H9 (cell line): ENCODE measurements at places on chromosomes 12 and 14.

DNA sequence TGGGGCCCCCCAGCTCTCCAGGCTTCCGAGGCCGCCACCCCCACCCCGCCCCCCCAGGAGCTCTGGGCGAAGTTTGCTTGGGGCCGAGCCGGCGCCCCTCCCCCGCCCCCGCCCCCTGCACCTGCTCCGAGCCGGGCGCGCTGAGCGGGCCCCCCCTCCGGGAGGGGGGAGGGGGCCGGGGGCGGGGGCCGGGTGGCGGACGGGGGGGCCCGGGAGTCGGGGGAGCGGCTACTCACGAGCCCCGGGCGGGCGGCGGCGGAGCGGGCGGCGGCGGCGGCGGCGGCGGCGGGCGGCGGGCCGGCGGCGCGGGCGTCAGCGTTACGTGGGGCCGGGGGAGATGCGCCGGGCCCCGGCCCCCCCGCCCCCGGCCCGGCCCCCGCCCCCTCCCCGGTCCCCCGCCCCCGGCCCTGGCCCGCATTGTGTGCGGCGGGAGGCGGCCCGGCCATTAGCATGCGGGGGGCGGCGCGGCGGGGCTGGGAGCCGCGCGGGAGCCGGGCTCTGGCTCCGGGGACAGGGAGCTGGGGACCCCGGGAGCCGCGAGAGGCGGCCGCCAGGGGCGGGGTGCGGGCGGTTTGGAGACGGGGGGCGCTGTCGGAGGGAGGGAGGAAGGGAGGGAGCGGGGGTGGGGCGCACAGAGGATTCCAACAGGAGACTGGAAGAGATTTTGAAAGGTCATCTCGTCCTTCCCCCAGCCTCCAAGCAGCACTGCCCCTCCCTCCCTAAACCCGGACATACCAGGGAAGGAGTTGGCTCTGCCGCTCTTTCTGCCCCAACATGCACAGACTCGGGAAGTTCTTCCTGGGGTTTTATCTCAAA lies at the start of gene ZNF219:
TSS of gene ZNF219 (minus strand) at position 580 of the 816 bp plus-strand sequence. CDS start 5,064 bp downstream, outside the sequence.
- H3K27me3 ChIP-seq: no peaks in the 10 kb centered on the region
- peaks cover 6% of the 10 kb centered on the region for H3K36me3 ChIP-seq
- peak within 1 kb of the TSS; percentile 79 for H3K4me3 ChIP-seq
- DNase-seq: peak; percentile 83
- no peak within 1 kb of the TSS for H3K27ac ChIP-seq
- H3K4me1 ChIP-seq: peaks cover 27% of the 10 kb centered on the region

GRCh38 chr12:2288875-2289274 lies 236.1 kb downstream of the CACNA1C start:
- no peaks in the 10 kb centered on the region for H3K36me3 ChIP-seq
- H3K27ac ChIP-seq: no peak overlapping the region
- H3K27me3 ChIP-seq: no peaks in the 10 kb centered on the region

- H3K27me3 ChIP-seq: no peaks in the 10 kb centered on the region
- DNase-seq: no peak
- H3K36me3 ChIP-seq: no peaks in the 10 kb centered on the region
- H3K4me1 ChIP-seq: no peaks in the 10 kb centered on the region
These were observed 67.5 kb downstream of the SLC41A2 start for GRCh38 chr12:104890476-104891096.

- H3K27me3 ChIP-seq: no peaks in the 10 kb centered on the region
- DNase-seq: peak; percentile 28
- H3K27ac ChIP-seq: no peak overlapping the region
- H3K4me1 ChIP-seq: no peaks in the 10 kb centered on the region
- H3K4me3 ChIP-seq: no peak overlapping the region
- 0 out of 2 replicates have a peak, but pooled peaks cover 2% of the 10 kb centered on the region for H3K36me3 ChIP-seq
These were observed 39.1 kb downstream of the TSPAN9 start for GRCh38 chr12:3116106-3116844.

- no peaks in the 10 kb centered on the region for H3K27me3 ChIP-seq
- H3K4me1 ChIP-seq: no peaks in the 10 kb centered on the region
- H3K27ac ChIP-seq: no peak overlapping the region
- peaks cover 87% of the 10 kb centered on the region for H3K36me3 ChIP-seq
- no peak overlapping the region for H3K4me3 ChIP-seq
These were observed 1.2 kb upstream of the LRP1-AS start for GRCh38 chr12:57148469-57149244.

DNA sequence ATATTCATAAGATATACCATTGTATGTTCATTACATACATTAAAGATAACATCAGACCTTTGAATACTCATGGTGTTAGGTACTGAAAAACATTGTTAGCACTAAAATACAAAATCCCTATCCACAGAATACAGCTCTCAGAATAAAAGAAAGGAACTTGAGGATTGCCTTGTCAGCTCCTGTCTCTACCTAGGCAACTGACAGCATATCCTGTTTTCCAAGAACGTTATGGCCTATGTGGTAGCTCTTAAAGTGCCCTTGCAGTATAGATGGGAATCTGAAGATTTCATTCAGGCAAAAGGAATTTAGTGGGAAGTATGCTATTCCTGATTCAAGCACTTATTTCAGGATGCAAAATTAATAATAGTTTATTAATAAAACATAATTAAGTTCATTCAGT lies 1.8 kb upstream of the PPP1R12A start:
- no peaks in the 10 kb centered on the region; the same call in 1 of the 2 replicates for H3K4me1 ChIP-seq
- H3K27me3 ChIP-seq: no peaks in the 10 kb centered on the region
- DNase-seq: no peak
- no peak overlapping the region for H3K27ac ChIP-seq
- no peak overlapping the region for H3K4me3 ChIP-seq

- H3K27ac ChIP-seq: no peak overlapping the region
- DNase-seq: no peak
- H3K4me3 ChIP-seq: no peak overlapping the region
- H3K27me3 ChIP-seq: no peaks in the 10 kb centered on the region
- no peaks in the 10 kb centered on the region for H3K4me1 ChIP-seq
- H3K36me3 ChIP-seq: no peaks in the 10 kb centered on the region
These were observed 98.8 kb downstream of the DICER1 start for GRCh38 chr14:95058491-95058890.

DNA sequence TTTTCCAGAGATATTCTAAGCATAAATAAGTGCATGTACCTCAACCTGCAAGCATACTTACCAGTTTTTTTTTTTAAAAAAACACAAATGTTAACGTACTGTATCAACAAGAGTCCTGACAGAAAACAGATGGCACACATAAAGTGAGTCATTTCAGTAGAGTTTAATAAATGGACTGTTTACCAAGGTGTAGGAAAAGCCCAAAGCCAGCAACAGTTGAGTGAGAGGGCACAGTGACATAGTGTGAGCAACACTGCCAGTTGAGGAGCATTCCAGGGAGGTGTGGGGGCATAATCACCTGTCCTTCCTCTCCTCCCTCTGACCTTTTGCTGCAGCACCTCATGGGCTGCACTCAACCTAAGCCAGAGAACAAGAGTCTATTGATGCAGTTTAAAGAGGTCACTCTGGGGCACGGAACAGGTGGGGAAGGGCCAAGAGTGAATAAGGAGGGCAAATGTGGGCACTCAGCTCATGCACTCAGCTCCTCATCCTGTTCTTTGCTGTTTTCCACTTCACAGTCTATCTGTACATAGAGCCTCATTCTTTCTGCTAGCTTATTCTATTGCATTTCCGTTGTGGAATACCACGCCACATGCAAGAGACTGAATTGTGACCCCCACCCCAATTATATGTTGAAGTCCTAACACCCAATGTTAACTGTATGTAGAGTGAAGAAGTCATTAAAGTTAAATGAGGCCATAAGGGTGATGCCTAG lies 29.3 kb downstream of the DHRS2 start:
- H3K27ac ChIP-seq: no peak overlapping the region
- H3K36me3 ChIP-seq: no peaks in the 10 kb centered on the region
- H3K4me1 ChIP-seq: no peaks in the 10 kb centered on the region
- DNase-seq: no peak
- H3K27me3 ChIP-seq: no peaks in the 10 kb centered on the region

- no peak for DNase-seq
- H3K27me3 ChIP-seq: no peaks in the 10 kb centered on the region
- no peaks in the 10 kb centered on the region; the same call in 2 of the 3 replicates for H3K36me3 ChIP-seq
- H3K4me1 ChIP-seq: no peaks in the 10 kb centered on the region
- no peak overlapping the region for H3K4me3 ChIP-seq
These were observed 18.1 kb upstream of the IAPP start for GRCh38 chr12:21354641-21355040.

GRCh38 chr12:123971770-123972456 lies 718 bp downstream of the CCDC92 start:
- peak overlapping the region; percentile 85 for H3K4me3 ChIP-seq
- no peaks in the 10 kb centered on the region for H3K4me1 ChIP-seq
- H3K27ac ChIP-seq: no peak overlapping the region
- H3K36me3 ChIP-seq: peaks cover 9% of the 10 kb centered on the region
- DNase-seq: peak; percentile 96

- H3K4me3 ChIP-seq: no peak overlapping the region
- no peaks in the 10 kb centered on the region for H3K27me3 ChIP-seq
- no peak overlapping the region for H3K27ac ChIP-seq
- H3K36me3 ChIP-seq: no peaks in the 10 kb centered on the region
- no peaks in the 10 kb centered on the region for H3K4me1 ChIP-seq
These were observed 3.9 kb upstream of the ENDOU start for GRCh38 chr12:47729233-47729632.

- DNase-seq: peak; percentile 97
- no peaks in the 10 kb centered on the region for H3K4me1 ChIP-seq
- peaks cover 92% of the 10 kb centered on the region for H3K27me3 ChIP-seq
These were observed at the start of gene PAX9 for GRCh38 chr14:36661506-36662257. PAX9 (plus strand) TSS chr14:36661860; CDS start chr14:36662090, 230 bp downstream.
